ENCODE measurements at places on chromosomes 2 and 18. TPM values are rescaled to one million over a fixed set of nuclear protein-coding genes. Genes with fewer than 3 reads are reported as not detected.

DNA sequence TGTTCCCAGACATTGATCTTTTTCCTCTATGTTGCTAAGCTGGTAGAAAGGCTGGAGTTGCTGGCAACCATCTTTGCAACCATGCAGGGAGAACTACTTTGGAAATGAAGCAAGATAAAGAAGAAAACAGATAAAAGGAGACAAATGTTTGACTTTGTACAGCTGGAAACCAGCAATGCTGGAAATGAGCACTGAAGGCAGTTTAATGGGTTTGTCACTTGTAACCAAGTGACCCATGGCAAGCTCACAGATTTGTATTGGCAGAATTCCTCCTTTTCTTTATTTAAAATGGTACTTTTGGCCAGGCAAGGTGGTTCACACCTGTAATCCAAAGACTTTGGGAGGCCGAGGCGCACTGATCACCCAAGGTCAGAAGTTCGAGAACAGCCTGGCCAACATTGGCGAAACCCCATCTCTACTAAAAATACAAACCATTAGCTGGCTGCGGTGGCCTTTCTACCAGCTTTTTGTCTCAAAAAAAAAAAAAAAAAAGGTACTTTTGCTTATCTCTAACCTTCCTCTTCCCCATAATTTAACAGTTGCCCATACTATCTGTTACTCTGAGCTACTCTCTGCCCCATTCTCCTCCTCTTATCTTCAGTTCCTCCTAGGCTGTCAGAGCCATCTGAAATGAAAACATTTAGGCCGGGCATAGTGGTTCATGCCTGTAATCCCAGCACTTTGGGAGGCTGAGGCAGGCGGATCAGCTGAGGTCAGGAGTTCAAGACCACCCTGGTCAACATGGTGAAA lies 2.0 kb upstream of the BOLA3 start:
- DNase-seq = no peak

REG3A gene
- polyA plus RNA-seq = not detected

NIF3L1 gene
- 29.1 TPM for polyA plus RNA-seq

DNA sequence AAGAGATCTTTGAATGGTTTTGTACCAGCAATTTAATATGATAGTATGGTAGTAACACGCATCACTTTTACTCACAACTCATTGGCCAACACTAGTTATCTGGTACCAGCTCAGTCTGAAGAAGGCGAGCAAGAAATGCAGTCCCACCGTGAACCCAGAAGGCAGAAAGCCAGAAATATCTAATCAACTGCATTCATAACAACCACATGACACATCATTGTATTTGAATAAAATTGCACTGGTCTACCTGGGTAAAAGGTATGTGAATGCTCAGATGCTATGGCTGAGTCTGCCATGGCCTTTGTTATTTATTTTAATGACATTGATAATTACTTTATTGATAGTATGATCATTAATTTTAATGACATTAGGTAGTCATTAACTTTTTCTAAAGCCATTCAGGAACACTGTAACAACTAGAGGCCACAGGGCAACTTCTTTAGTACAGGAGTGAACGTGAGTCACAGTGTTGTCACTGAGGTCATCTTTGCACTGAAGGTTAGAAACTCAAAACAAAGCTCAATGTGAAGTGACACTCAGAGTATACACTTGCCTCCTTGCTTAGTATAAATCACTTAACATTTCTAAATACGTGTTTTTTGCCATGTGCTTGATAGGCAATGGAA lies 475.6 kb upstream of the TNP1 start:
- no peak for DNase-seq

GRCh38 chr2:160469164-160469563 lies 24.4 kb downstream of the RBMS1 start:
- no peak for DNase-seq

DNA sequence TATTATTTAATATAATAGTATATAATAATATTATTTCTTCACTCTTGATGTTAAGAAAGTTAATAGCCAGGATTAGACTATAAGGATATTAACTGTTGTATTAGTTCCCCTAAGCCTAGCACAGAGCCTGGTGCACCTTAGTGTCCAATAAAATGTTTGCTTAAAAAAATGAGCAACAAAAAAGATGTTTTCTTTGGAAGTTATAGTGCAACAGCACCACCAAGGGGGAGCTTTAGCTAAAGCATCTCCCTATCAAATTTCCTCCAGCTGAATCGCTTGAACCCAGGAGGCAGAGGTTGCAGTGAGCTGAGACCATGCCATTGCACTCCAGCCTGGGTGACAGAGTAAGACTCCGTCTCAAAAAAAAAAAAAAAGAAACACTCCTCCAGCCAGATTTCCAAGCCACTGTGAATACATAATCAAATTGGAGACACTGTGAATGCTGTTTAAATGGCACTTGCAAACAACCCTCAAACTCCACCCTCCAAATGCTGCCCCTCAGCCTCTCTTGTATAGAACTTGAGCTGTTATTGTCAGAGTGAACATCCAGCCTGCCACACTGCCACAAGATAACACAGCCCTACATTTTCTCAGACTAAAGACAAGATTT lies 221.9 kb downstream of the DYM start:
- no peak for DNase-seq

FAM110C gene
- polyA plus RNA-seq = 24.6 TPM

- DNase-seq = no peak
Observed at GRCh38 chr2:164014068-164014731, 278.4 kb upstream of the FIGN start.

CCDC102B gene
- 3.7 TPM for polyA plus RNA-seq

GRCh38 chr2:239781454-239781853 lies 243.7 kb downstream of the NDUFA10 start:
- DNase-seq = no peak

ARHGAP15 gene
- polyA plus RNA-seq = 6.0 TPM

UGT1A6 gene
- polyA plus RNA-seq = not detected

DNA sequence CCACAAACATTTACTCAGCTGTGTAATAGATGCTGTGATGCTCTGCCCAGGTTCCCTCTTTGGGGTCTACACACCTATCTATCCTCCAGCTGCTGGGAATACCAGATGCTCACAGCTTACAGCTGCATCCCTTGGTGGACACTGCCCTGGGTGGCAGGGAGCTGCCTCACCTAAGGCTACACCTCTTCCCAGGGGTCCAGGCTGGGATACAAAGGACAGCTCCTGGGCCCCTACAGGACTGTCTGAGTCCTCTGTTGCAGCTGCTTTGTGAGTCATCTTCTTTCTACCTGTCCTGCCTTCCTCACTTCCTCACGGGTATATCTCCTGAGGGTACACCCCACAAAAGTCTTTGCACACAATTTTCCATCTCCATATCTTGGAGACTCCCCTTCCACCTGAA lies 27.6 kb downstream of the THNSL2 start:
- DNase-seq = no peak

DNA sequence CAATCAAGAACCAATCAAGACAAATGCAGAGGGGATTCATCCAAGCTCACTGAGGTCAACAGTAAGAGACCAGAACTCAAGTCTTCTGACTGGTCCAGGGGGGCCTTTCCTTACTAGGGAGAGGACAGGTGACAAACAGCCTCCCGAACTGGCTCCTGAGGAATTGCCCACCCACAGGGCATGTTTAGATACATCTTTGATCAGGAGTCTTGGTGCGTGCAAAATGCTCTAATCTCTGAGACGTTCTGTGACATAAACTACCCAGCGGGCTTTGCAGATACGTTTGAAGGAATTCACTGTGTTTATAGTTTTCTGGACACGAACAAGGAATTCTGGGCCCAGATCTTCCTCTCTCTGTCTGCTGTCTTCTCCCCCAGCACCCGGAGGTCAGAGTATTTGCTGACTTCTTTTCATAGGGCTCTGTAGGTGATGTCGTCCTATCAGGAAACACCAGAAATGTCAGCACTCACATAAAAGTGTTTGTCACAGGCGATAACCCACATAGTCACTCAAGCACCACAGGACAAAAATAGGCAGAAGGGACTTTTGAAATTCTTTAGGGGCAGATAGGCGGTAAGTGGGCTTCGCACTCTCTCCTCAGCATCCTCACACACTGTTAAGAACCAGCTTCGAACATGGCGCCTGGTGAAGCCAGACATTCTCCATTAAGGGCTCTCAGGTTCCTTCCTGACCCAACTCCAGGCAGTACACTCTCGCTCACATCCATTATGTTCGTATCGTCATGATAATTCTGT lies 349.0 kb downstream of the CYRIA start:
- DNase-seq = no peak

ADD2 gene
- polyA plus RNA-seq = 2.7 TPM

GRCh38 chr2:16713011-16713423 lies 47.4 kb upstream of the CYRIA start:
- DNase-seq = no peak

GRCh38 chr2:4134551-4135550 lies 431.5 kb downstream of the DCDC2C start:
- no peak for DNase-seq

All from sigmoid colon (tissue), 7 donors.